Activated naive CD4-positive, alpha-beta T cell treated with Interleukin-2 at 50 U/mL for 16 hours (primary cell): ENCODE measurements at places on chromosomes 6 and 20.

DNA sequence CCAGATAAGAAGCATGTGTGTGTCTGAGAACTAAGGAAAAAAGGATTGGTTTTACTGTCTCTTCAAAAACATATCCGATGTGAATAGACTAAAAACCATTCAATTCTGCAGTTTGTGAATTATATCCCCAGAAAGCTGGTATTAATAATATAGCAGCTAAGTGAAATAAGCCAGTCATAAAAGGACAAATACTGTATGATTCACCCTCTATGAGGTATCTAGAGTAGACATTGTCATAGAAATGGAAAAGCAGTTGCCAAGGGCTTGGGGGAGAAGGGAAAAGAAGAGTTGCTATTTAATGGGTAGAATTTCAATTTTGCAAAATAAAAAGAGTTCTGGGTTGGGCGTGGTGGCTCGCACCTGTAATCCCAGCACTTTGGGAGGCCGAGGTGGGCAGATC, 137.5 kb downstream of the ATXN1 start:
- DNase-seq: no peak

DNA sequence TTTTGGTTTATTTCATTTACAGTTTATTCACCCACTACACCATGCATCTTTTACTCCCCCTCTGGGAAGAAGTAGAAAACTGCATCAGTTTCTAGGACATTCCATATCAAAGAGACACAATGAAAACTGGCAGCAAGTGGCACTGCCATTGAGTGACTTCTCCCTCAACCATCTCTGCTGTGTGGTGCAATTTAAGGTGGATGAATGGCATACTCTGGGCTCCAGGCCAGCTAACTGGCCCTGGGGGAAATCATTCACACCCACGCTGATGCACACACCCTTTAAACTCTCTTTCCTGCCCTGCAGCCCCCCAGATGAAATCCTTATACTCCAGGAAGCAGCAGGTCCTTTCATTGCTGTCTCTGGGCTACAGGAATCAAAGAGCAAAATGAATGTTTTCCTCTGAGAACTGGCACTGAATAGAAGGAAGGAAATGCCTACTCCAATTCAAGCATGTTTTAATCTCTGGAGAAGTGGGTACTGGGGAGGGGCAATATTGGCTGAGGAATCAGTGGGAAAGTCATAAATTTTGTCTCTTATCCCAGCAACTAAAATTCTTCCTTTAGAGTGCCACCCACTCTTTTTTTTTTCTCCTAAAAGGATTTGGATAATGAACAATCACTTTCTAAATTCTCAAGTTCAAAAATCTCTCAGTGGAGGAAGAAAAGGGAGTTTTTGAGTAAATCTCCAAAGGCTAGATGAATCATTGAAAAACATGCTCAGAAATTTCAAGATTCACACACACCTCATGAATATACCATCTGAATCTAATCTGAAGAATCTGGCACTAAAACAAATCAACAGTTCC, 16.9 kb upstream of the RFPL4B start:
- DNase-seq: no peak

DNA sequence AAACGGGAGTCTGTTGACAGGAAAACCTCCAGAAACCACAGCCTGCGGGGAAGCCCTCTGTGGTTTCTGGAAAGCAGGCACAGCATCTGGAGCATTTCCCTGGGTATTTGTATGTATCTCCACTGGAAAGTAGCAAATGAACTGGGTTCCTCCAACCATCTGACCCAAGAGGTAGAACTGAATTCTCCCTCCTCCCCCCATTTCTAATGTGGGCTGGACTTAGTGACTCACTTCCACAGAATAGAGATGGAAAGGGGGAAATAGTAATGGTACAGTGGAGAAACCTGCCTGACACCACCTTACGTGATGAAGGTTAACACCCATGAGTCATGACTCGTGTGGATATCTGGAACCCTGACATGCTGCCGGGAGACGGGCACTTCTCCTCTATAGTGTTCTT, 51.9 kb upstream of the XRN2 start:
- peak; percentile 2 for DNase-seq

DNA sequence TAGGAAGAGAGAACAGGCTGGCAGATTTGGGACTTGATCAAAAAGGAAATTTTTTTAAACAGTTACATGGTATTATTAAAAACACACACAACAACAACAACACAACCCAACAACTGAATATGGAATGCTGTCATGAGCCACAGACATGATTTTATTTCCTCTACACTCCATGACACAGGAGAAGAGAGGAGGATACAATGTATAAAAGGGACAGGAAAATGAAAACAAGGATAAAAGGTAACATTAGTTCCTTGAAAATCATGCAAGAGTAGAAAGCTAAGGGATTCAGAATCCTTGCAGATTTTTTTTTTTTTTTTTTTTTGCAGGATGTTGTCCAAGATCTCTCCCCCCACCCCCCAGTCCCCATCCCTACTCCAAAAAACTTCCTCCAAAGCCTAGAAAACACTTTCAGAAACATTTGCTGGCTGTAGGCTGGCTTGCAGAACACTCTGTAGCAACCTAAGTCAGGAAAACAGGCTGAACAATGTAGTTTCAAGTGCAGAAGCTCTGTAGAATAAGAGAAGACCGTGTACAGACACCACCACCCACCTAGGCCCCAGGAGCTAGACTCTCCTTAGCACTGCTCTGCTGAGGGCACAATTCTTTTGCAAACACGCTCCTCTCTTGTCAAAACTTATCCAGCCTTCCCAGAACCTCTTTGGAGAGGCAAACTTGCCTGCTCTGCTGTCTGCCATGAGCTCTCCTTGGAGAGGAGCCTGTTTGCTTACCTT, 845 bp downstream of the ZMYND8 start:
- peak; percentile 13 for DNase-seq

DNA sequence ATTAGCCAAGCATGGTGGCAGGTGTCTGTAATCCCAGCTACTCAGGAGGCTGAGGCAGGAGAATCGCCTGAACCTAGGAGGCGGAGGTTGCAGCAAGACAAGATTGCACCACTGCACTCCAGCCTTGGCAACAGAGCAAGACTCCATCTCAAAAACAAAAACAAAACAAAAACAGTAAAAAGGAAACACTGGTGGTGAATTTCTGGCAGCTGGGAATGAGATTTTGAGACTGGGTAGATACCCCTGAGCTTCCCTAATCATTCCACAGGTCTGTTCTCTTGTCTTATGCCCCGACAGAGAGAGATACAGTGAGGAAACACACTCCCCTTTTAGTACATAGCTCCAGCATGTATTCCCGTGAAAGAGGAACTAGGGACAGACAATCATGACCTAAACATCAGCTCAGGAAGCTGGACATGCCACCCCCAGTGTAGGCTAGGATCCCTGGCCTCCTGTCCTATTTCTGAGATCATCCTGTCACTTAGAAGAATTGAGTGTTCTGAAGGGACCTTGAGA, 9.6 kb downstream of the MAN1A1 start:
- DNase-seq: no peak

DNA sequence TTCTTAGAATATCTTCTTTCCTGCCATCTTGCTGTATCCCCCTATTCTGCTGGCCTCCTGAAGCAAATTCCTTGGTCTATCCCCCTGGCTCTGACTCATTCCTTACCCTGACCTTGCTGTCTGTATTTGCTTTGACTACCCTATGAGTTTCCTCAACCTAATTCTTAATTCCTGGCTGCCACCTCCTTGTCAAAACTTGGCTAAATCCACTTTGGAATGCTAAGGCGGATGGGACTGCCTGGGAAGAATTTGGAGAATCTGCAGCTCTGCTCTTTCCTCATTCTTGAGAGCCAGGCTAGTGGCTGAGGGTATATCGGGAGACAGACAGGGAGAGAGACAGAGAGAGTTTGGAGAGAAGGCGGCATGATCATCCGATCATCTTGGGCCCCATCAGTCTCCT, 24.4 kb downstream of the CAP2 start:
- DNase-seq: no peak

DNA sequence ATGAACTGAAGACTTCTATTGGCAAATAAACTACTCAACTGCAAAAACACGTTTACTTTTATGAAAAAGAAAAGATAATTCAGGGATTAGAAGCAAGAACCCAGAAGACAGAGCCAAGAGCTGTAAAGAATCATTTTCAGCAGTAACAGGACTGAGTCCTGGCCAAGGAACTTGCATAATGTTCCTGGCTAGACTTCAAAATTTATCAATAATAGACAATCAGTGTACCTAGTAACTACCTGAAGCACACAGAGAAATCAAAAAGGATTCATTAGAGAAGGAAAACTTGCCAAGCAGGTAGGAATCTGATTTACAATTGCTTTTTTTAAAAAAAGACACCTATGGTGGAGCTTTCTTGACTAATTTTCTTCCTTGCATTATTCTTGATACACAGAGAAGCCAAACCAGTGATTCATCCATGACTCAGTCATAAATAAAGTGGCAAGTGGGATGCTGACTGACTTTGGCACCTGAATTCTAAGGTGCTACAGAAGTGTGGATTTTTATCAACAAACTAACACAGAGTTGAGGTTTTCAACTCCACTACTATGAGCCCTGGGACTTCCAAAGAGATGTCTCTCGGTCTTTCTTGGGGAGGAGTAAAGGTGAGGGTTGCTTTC, 281.3 kb downstream of the BMP7 start:
- DNase-seq: no peak

- peak; percentile 75 for DNase-seq
Observed at GRCh38 chr20:35207950-35208611, 18.4 kb upstream of the MMP24 start.

DNA sequence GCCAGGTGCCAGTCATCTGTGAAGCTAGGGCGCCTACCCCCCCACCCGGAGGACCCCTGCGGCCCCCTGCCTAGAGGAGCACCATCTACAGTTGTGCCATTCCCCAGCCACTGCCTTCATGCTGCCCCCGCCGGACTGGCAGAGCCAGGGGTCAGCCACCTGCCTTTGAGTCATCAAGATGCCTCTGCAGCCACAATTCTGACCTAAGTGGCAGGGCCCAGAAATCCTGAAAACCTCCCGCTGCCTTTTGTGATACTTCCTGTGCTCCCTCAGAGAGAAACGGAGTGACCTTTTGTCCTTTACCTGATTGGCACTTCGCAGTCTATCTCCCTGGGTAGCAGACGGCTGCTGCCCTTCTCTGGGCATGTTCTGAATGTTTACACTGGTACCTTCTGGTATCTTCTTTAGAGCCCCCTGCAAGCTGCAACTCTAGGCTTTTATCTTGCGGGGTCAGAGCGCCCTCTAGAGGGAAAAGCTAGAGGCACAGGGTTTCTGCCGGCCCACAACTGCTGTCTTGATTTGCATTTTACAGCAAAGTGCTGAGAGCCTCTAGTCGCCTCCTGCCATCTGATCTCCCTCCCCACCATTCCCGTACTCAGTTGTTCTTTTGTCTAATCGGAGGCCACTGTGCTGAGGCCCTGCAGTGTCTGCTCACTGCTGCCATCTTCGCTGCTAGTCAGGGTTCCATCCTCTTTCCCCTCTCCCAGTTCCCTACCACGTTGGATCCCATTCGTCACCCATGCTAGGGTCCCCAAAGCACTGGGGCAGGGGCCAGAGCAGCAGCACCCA, 26.9 kb downstream of the SPATA2 start:
- DNase-seq: peak; percentile 66

DNA sequence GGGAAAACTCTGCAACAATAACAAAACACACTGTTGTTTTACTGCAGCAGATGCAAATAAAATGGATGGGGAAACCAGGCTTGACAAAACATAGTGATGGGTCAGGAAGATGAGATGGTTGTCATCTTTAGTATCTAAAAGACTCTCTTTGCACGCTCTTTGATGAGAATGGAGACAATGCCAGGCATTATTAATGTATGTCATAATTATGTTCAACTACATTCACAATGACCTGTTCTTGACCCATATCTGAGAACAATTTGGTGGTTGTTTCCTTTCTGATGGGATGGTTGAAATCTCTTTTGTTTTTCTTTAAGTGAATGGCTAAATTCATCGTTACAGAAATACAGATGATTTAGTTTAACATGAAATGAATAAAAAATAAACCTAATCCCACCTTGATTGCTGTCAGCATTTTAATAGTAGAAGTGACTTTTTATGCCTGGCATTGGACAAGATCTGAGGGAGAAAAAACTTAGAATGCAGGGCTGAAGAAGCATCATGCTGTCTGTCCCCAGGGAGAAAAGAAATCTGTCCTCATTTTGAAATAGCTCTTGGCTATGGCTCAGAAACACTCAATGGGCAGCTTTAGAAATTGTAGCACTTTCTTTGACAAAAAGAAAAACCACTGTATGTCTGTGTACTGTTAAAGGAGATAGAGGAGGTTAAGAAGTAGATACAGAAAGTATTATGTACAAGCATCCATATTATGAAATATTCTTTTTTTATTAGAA, 12.4 kb upstream of the GRIK2 start:
- DNase-seq: no peak

- no peak for DNase-seq
Observed at GRCh38 chr20:15702161-15702560, 871.1 kb downstream of the KIF16B start.

GRCh38 chr6:168601111-168601510, 160.1 kb downstream of the SMOC2 start:
- DNase-seq: no peak

DNA sequence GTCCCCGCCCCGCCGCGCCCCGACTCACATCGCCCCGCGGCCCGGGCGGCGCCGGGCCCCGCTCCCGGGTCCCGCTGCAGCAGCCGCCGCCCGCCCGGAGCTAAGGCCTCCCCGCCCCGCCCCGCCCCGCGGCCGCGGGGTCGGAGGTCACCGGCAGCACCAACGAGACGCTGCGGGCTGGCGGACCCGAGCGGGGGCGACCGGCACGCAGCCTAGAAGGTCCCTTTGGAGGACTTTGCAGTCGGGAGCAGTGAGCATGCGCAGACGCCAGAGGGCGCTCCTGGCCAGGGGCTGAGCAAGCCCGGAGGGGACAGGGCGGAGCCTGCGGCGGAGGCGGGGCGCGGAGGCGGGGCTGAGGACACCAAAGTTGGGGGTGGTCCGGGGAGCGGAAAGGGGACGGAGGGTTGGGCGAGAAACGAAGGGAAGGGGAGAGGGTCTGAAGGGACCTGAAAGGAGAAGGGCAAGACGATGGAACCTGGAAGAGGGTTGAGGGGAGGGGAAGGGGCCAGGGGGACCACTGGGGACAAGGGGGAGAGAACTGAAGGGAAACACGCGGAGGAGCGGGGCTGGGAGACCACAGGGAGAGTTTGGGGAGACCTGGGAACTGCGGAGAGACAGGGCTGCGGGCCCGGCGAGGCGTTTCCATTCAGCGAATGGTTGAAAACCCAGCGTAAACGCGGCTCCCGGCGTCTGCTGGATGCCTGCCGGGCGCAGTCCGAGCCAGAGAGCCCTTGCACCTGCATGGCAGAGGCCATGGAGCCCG, at the start of gene FRS3:
Gene FRS3 (minus strand): TSS at position 113 of the 763 bp plus-strand sequence. CDS start 2,913 bp downstream, outside the sequence.
- DNase-seq: peak; percentile 99

- no peak for DNase-seq
Observed at GRCh38 chr6:16600026-16600425, 161.2 kb downstream of the ATXN1 start.

DNA sequence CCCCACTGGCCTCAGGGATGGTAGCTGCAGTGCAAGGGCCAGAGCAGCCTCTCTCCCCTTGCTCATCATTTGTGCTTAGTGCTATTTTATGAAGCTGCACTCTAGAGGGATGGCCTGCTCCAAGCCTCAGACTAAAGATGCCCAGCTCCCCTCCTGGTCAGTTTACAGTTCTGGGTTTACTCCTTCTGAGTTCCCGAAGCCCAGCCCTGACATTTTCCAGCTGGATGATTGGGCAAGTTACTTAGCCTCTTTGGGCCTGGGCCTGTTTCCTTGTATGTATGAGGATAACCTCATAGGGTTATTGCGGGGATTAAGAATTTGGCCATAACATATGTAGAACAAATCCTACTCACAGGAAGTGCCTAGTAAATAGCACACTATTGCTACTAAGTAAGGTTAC, 31.8 kb upstream of the EMILIN3 start:
- DNase-seq: no peak

- DNase-seq: no peak
Observed at GRCh38 chr20:25372584-25373336, 17.9 kb downstream of the ABHD12 start.
